ENCODE measurements at places on chromosomes 1 and 21.

- DNase-seq: no peak
These were observed 31.1 kb downstream of the KPNA6 start for GRCh38 chr1:32138965-32139364.

GRCh38 chr21:25535849-25536248 is 71.4 kb downstream of the MRPL39 start:
- DNase-seq: no peak

GRCh38 chr1:147341246-147341645 is 98.8 kb downstream of the CHD1L start:
- DNase-seq: no peak

GRCh38 chr21:28793043-28793442 is 199.6 kb downstream of the LTN1 start:
- DNase-seq: peak; percentile 80

- no peak for DNase-seq
These were observed 59.7 kb upstream of the ZNF326 start for GRCh38 chr1:89935235-89935634.

GRCh38 chr1:23108918-23109533 is 59.6 kb downstream of the LUZP1 start:
- no peak for DNase-seq

- DNase-seq: no peak
These were observed 15.5 kb upstream of the CELA3B start for GRCh38 chr1:21961337-21961736.

GRCh38 chr1:20739225-20739624 is 6.7 kb upstream of the SH2D5 start:
- no peak for DNase-seq

- no peak for DNase-seq
These were observed 289.8 kb upstream of the PLXNA2 start for GRCh38 chr1:208533746-208534598.

DNA sequence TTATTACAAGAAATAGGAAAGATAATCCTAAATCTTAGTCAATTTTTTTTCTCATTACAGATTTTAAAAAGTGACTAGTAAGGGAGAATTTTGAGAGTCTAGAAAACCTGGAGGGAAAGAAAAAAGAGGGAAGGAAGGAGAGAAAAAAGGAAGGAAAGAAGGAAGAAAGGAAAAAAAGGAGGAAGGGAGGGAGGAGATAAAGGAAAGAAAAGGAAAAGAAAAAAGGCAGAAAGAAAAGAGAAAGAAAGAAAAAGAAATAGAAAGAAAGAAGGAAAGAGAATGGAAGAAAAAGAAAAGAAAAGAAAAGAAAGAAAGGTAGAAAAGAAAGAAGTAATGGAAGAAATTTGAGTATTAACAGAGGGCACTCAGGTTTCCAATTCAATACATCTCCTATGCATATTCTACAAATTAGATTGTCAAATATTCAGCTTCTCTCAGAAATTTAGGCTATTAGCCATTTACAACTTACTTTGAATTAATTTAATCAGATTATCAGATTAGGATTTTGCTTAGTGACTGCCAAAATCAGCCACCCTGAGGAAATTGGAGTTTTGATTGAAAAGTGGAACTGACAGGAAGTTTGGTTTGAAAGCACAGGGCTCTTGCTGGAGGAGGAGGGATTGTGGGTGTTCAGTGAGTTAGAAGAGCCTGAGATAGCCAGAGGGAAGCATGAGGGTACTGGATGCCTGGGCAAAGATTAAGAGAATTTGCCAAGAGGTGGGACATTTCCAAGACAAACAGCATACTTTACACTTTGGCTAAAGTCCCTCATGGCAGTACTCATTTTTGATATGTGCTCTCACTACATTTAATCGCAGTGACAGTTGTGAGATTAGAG is 677.8 kb downstream of the USP25 start:
- DNase-seq: peak; percentile 59

Measured in OCI-M1 (cell line).